ENCODE measurements at places on chromosomes 2 and 18. TPM values are rescaled to one million over a fixed set of nuclear protein-coding genes. Genes with fewer than 3 reads are reported as not detected.
A peak's percentile ranks its signal among the peaks of the same experiment; 100 is the strongest.

The TYW5 gene
- total RNA-seq, result 10.1 TPM

The SGPP2 gene
- total RNA-seq, result 3.1 TPM

The AGAP1 gene
- total RNA-seq, result 1.4 TPM

The PJVK gene
- 3.4 TPM for total RNA-seq

The KIF5C gene
- 19.7 TPM for total RNA-seq

The CRYGD gene
- total RNA-seq, result not detected

The SLC5A7 gene
- not detected for total RNA-seq

GRCh38 chr2:177164131-177164530 is 48.5 kb upstream of the HNRNPA3 start:
- peaks cover 28% of the 10 kb centered on the region for H3K4me1 ChIP-seq
- no peak for DNase-seq
- H3K27me3 ChIP-seq, result peaks cover 5% of the 10 kb centered on the region
- H3K27ac ChIP-seq, result no peak overlapping the region
- no peak overlapping the region for H3K4me3 ChIP-seq

DNA sequence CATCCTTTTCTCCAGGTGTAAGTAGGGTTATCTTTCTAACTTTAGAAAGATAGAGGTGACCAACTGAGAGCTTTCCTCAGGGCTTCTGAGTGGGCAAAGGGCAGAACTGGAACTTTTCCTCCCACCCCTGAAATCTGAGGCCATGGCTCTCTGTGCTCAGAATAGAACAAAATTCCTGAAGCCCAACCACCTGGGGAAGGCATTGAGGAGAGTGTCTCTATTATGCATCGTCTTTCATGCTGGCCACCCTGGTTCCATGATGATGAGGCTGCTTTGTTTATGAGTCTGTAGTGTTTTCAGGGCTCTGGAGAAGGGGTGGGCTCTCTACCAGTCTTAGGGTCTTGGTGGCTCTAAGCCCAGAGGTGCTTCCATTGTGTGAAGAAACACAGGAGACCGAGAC is 30.7 kb upstream of the IL1R1 start:
- no peak for DNase-seq
- no peak overlapping the region for H3K4me3 ChIP-seq

DNA sequence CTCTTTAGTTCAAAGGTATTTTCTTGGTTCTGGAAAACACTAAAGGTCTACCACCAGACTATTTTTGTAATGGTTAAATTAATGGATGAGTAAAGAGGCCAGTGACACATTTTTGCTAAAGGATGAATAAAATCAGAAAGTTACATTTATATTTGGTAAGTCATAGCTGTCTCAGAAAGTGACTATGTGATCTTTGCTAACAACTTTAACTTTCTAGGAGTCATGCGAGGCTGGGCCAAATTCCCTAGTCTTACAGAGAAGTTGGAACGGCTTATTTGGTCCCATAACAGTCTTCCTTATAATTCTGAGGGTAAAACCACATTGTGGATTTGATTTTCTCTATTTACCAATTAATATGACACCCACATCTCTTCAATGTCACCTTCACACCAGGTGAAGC is 198.1 kb downstream of the PDE1A start:
- H3K4me1 ChIP-seq, result no peaks in the 10 kb centered on the region
- H3K4me3 ChIP-seq, result no peak overlapping the region
- H3K27ac ChIP-seq, result no peak overlapping the region
- peaks cover 6% of the 10 kb centered on the region for H3K27me3 ChIP-seq
- DNase-seq, result no peak

GRCh38 chr18:72672364-72673184 is 128.4 kb upstream of the CBLN2 start:
- H3K27ac ChIP-seq, result no peak overlapping the region
- H3K4me1 ChIP-seq, result no peaks in the 10 kb centered on the region
- no peak for DNase-seq
- H3K4me3 ChIP-seq, result no peak overlapping the region
- H3K27me3 ChIP-seq, result peaks cover 21% of the 10 kb centered on the region

GRCh38 chr2:206225435-206226232 is 48.8 kb upstream of the ZDBF2 start:
- no peaks in the 10 kb centered on the region for H3K36me3 ChIP-seq
- H3K4me3 ChIP-seq, result no peak overlapping the region
- peak; percentile 12 for DNase-seq
- peaks cover 28% of the 10 kb centered on the region for H3K27me3 ChIP-seq

GRCh38 chr2:160252278-160252887 is 52.3 kb upstream of the ITGB6 start:
- H3K4me3 ChIP-seq, result no peak overlapping the region
- peaks cover 6% of the 10 kb centered on the region for H3K27me3 ChIP-seq
- H3K36me3 ChIP-seq, result no peaks in the 10 kb centered on the region
- peaks cover 2% of the 10 kb centered on the region for H3K4me1 ChIP-seq

DNA sequence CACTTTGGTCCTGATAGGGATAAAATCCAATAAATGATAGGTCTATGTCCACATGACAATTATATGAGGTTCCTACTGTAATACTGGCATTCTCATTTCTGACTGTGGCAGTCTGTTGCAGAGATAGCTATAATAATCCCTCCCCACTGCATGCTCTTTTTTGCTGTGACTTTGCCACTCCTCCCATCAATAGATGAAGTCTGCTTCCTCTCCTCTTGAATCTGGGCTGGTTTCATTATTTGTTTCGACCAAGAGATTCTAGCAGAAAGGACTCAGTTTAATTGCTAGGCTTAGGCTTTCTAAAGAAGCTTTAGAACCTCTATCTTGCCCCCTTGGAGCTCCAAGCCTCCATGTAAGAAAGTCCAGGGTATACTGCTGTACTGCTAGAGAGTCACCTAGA is 23.3 kb upstream of the CREB1 start:
- peaks cover 64% of the 10 kb centered on the region for H3K4me1 ChIP-seq
- peak overlapping the region; percentile 46 for H3K4me3 ChIP-seq
- peaks cover 18% of the 10 kb centered on the region for H3K36me3 ChIP-seq
- peak overlapping the region; percentile 86 for H3K27ac ChIP-seq
- no peak for DNase-seq

DNA sequence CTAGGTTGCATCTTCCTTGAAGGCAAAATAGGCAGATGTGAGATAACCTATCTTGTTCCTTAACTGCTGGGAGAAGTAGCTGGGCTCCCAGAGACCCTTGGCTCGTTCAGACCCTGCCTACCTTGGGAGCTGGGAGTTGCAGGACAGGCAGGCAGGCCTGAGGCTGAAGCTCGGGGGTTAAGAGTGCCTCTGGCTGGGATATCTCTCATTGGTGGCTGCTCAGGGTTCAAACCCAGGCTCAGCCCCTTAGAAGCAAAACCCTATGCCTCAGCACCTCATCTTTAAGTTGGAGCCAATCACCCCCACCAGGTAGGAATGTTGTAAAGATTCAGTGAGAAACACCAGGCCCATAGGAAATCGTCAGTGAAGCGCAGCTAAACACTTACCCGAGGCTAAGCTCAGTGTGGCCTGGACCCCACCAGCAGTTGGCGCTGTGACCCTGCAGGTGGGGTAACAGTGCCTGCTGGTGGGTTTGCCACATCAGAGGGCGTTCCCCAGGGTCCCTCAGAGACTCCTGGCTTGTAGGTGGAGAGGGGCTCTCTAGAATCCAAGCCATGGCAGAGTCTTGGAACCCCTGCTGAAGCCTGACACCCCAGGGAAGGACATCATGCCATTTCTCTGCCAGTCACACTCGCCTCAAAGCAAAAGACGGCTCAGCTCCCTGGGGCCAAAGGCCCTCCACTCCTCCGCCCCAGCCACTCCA is 54.6 kb upstream of the GPR17 start:
- H3K4me1 ChIP-seq, result peaks cover 3% of the 10 kb centered on the region
- H3K27ac ChIP-seq, result no peak overlapping the region
- peak; percentile 71 for DNase-seq
- no peak overlapping the region for H3K4me3 ChIP-seq
- H3K27me3 ChIP-seq, result no peaks in the 10 kb centered on the region

- peak overlapping the region; percentile 92 for H3K27ac ChIP-seq
- H3K27me3 ChIP-seq, result no peaks in the 10 kb centered on the region
- H3K4me3 ChIP-seq, result peak overlapping the region; percentile 14
- H3K4me1 ChIP-seq, result peaks cover 67% of the 10 kb centered on the region
- DNase-seq, result peak; percentile 78
Observed at GRCh38 chr2:7567646-7568045, 650.4 kb downstream of the RNF144A start.

DNA sequence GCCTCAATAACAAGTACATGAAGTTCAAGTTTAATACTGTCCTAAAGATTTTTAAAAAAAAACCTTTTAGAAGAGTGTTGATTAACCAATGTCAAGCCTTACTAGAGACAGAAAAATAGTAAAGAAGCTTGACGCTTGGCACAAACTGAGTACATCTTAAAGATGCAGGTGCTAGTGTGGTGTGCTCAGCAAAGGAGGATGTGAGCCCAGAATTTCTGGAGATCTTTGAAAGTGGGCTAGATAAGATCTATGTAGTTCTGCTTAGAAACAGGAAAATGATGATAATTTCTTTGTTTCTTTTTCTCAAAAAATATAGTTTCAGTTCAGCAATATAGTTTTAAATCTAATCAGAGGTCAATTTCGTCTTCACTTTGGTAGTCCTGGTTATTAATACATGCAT is 118.3 kb upstream of the KLHL14 start:
- no peaks in the 10 kb centered on the region for H3K4me1 ChIP-seq
- H3K4me3 ChIP-seq, result no peak overlapping the region
- DNase-seq, result no peak

- H3K27ac ChIP-seq, result no peak overlapping the region
- peaks cover 5% of the 10 kb centered on the region for H3K27me3 ChIP-seq
- no peaks in the 10 kb centered on the region for H3K36me3 ChIP-seq
- DNase-seq, result no peak
Observed at GRCh38 chr2:114405247-114406116, 37.0 kb upstream of the DPP10 start.

GRCh38 chr2:241157841-241158545 is 7.7 kb downstream of the PPP1R7 start:
- H3K27me3 ChIP-seq, result no peaks in the 10 kb centered on the region
- no peak overlapping the region for H3K27ac ChIP-seq
- no peak overlapping the region for H3K4me3 ChIP-seq
- no peak for DNase-seq
